ENCODE measurements at places on chromosomes 7 and 10. TPM values are rescaled to one million over a fixed set of nuclear protein-coding genes. Genes with fewer than 3 reads are reported as not detected.

GRCh38 chr10:102455893-102456471 is 4.6 kb upstream of the C10orf95 start:
- DNase-seq = no peak

Gene GFRA1
- 2.9 TPM for polyA plus RNA-seq

- DNase-seq = no peak
Measured at GRCh38 chr10:14918964-14919363, 34.9 kb downstream of the DCLRE1C start.

Gene SYT15
- polyA plus RNA-seq = 31.1 TPM

Gene ELN
- polyA plus RNA-seq = 230 TPM

Gene DENND2A
- polyA plus RNA-seq = 43.0 TPM

GRCh38 chr7:2802504-2803341 is 41.4 kb downstream of the GNA12 start:
- DNase-seq = no peak

- DNase-seq = no peak
Measured at GRCh38 chr10:126127481-126128029, 231.2 kb downstream of the FANK1 start.

GRCh38 chr10:75827587-75828021 is 396.2 kb downstream of the LRMDA start:
- DNase-seq = no peak

DNA sequence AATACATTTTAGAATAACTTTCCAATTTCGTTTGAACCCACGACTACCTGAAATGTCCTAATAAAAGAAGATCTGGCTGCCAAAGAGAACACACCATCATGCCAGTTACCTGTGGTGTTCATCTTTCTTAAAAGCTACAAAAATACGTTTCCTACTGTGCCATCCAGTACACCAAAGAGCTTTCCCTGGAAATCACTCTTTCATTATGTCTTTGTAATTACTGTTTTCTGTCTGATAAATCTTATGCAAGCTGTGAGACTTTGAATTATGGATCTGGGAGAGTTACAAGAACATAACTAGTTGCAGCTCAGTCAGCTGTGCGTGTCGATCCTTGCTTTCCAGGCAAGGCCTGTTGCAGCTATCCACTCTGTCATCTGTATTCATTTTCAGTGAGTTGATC is 12.5 kb upstream of the POM121L12 start:
- no peak for DNase-seq

All from left lung (tissue), 14 donors.